ENCODE measurements at places on chromosomes 6 and 20.

- no peak for DNase-seq
Measured at GRCh38 chr20:60080401-60080800, 122.2 kb downstream of the CDH26 start.

DNA sequence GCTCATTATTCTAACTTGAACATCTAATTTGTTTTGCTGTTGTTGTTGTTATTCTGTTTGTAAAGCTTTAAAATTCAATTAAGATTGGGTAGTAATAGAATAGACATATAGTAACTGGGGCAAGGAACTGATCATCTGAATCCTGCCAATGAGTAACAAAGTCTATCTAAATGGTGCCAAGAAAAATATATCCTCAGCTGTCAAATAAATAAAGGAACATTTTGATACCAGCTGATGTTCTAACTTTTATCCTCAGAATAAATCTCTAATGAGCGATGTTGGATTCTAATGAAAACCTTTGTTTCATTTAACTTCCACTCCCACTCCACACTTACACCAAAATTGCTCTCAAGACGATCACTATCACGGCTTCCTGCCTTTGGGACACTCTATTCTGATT, 210.9 kb downstream of the TINAG start:
- no peak for DNase-seq

DNA sequence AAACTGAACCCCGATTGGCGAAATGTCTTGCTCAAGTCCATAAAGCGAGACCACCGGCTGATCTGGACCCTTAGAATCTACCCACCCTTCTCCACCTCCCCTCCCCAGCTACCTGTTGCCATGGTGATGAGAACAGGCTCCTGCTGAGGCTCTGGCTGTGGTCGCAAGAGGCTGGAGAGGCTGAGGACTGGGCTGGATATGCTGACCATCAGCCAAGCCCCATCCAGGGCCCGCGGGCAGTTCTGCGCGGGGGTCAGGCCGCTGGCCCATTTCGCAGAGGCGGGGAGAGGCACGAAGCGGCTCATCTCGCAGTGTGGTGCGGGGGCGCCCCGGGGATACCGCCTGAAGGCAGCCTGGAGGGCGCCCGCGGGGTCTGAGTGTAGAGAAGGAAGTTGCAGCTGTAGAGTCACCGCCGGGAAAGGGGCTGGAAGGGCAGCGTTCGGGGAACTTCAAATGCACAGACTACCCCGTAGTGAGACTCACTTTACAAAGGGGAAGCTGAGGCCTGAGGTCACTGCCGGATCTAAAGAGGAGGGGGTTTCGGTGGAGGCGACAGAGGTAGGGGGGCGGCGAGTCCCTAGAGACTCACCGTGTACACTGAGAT, 671 bp downstream of the TAPBP start:
- DNase-seq = peak; percentile 61

DNA sequence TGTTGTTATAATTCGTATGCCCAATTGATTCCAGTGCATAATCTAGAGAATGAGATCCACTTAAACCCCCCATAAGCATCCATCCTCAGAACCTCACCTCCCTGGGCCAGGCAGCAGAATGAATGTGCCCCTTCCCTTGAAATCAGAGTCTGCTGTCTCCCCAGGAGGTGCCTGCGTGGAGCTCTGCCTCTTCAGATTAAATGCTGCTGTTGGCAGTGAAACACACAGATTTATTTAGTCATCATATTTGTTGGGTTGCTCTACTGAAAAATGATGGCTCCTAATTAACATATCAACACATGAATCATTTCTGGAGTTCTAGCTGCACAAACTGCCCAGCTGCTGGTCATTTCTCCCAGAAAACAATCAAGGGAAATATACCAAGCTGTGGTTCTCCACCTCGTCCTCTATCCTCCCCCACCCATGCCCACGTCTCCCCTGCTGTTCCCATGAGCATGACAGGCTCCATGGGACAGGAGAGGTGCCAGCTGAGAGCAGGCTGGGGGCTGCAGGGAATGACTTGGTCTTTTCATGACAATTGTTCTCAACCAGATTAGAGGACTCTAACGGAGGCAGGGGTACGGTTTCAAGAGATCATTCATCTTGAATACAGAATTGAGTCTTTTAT, 633.1 kb downstream of the CDH26 start:
- DNase-seq = no peak

- DNase-seq = no peak
Measured at GRCh38 chr6:29424575-29424974, 9.8 kb downstream of the OR12D1 start.

- DNase-seq = no peak
Measured at GRCh38 chr20:63555661-63556381, 1.9 kb downstream of the FNDC11 start.

GRCh38 chr6:52543729-52544601, 32.9 kb downstream of the TRAM2 start:
- DNase-seq = no peak

DNA sequence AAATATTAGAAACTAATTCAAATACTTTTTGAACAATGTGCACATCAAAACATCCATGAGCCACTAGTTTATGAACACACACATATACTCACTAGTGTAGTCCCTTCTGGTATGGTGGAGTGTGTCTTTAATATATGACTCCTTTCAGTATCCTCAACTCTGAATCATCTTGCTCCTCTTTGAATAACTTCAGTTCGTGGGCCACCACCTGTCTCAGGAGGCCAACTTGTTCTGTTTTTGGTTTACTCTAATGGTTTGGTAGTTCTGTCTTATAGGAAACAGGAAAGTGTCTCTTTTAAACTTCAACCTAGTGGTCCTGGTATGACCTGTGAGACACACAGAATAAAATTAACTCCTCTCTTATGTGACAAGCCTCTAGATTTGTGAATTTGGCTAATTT, 55.6 kb downstream of the ZNF292 start:
- DNase-seq = peak; percentile 57

GRCh38 chr6:37913210-37913609, 93.7 kb downstream of the ZFAND3 start:
- no peak for DNase-seq

- DNase-seq = no peak
Measured at GRCh38 chr6:130466052-130466747, 100.4 kb downstream of the TMEM200A start.

DNA sequence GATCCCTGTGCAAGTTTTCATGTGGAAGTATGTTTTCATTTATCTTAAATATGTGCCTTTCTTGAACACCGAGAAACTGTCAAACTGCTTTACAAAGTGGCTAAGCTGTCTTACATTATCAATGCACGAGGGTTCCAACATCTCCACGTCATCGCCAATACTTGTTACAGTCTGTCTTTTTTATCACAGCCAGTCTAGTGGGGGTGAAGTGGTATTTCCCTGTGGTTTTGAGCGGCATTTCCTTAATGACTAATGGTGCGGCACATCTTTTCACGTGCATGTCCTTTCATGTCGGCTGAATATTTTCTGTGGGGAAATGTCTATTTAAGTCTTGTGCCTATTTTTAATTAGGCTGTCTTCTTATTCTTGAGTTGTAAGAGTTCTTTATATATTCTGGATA, 280.4 kb downstream of the FOXC1 start:
- no peak for DNase-seq

DNA sequence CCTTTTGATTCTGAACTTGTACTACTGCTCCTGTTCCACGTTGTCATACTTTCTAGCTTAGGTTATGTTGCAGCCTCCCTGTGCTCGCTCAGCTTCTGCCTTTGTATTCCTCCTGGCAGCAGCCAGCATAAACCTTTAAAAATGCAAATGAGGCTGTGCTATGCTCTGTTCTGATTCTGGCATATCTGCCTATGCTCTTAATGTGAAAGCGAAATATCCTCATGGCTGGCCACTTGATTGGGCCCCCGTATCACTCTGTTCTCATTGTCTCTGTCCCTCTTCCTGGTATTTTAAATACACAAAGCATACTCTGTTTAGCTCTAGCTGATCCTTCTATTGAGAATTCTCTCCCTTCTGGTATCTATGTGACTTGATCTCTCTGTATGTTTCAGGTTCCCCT, 139.0 kb downstream of the JARID2 start:
- peak; percentile 32 for DNase-seq

DNA sequence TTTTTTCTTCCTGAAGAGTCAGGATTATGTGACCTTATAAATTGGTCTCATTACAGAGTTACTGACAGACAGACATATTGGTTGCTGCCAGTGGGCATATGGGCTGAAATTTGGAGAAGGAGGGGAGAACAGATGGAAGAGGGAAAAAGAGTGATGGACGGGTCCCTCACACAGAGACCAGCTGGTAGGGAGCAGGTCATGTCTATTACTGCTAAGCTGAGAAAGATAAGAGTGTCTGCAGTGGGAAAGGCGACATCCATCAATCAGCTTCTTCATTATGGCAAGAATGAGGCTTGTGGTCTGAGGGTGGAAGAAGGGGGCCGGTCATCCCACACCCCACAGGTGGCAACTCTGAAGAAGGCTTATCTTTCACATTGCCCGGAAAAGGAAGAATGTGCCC, 353.8 kb upstream of the RSPO3 start:
- no peak for DNase-seq

GRCh38 chr20:44662261-44662660, 10.8 kb upstream of the ADA start:
- no peak for DNase-seq

DNA sequence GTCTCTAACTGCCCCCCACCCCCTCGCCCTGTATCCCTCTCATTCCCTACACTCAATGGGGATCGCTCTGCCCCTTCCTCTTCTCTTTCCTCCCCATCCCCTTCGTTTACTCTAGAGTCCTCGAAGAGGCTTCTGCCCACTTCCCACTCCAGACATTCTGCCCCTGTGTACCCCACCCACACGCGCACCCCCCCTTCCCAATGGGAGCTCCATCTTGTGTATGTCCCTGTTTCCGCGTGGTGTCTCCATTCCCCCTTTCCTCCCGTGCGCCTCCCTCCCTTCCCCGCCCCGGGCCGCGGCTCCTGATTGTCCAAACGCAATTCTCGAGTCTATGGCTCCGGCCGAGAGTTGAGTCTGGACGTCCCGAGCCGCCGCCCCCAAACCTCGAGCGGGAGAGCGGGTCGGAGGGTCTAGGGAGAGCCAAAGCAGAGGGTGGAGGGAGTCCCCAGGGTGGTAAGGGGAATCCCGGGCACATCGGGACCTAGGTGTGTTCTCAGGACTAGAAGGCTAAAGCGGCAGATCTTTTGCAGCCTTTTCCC, 679 bp upstream of the RING1 start:
- DNase-seq = peak; percentile 41

DNA sequence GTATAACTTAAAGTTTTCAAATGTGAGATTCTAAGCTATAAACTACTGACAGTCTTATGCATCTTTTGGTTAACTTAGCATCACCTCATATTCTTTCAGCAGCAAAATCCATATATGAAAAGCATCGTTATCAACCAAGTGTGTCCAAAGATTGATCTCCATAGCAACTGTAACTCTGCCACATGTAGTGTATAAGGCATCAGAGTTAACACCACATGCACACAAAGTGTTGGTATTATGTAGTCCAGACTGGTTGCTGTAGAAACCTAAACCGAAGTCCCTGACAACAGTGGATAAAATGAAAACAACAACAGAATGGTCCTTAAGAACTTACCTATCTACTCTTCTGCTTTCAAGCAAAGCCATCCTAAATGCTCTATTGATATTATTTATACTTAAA, 39.6 kb downstream of the PDSS2 start:
- DNase-seq = no peak

GRCh38 chr20:33490023-33490933, at the start of gene CBFA2T2:
TSS of gene CBFA2T2 (plus strand) at chr20:33490096. CDS start at chr20:33490268, 172 bp downstream.
- DNase-seq = peak; percentile 48

All from GM20000 (cell line).